Activated T-cell treated with anti-CD3 and anti-CD28 coated beads, Interleukin-2, amount 50 U/mL, for 72 hours (primary cell): ENCODE measurements at places on chromosomes 1 and 21. TPM values are rescaled to one million over a fixed set of nuclear protein-coding genes. Genes with fewer than 3 reads are reported as not detected.

Gene OR2M3
- not detected for total RNA-seq

Gene FOXD3
- not detected for total RNA-seq

GRCh38 chr1:15676010-15676409 lies 8.1 kb upstream of the PLEKHM2 start:
- no peak for DNase-seq

- DNase-seq: no peak
Observed at GRCh38 chr21:42179316-42179715, 39.6 kb upstream of the ABCG1 start.

DNA sequence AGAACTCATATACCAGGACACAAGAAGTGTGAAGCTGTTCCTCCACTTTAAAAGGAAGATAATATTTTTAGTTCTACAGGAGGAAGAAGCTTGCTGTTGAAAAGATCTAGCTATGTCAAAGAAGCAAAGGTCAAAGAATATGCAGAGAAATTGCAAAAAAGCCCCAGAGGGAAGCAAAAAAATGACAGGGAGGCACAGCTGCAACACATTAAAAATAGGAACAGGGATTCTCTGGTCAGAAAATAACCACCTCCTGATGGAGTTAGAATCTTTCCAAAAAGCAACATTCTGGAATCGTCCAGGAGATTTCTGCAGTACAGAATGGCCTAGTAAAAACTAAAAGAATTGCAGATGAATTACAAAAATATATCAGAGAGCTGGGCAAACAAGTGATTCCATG lies 238.9 kb upstream of the PRMT6 start:
- DNase-seq: no peak

GRCh38 chr1:205009670-205010069 lies 33.3 kb upstream of the CNTN2 start:
- DNase-seq: no peak

GRCh38 chr1:170749549-170749948 lies 85.6 kb downstream of the PRRX1 start:
- DNase-seq: no peak

DNA sequence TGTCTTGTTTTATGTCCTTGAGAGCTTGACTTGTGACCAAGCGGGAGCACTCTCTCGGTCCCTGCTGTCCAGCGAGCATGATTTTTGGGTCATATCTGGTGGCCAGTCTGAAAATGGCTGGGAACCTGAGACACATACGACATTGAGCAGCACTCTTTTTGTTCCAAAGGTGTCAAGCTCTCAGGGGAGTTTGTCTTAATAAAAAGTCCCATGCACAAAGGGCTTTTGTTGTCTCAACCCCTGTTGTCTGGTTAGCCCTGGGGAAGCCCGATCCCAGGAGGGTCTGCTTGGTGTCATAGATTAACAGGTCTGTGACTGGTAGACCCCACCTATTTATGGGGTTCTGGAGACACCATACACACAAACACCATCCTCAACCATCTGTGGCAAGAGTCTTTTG lies 57.8 kb upstream of the KLHDC7A start:
- no peak for DNase-seq

- DNase-seq: no peak
Observed at GRCh38 chr1:44262816-44263567, 49.7 kb downstream of the DMAP1 start.

- DNase-seq: no peak
Observed at GRCh38 chr1:27162090-27162489, 7.2 kb upstream of the SLC9A1 start.

- DNase-seq: peak; percentile 34
Observed at GRCh38 chr21:38984982-38985567, 179.3 kb downstream of the ETS2 start.

DNA sequence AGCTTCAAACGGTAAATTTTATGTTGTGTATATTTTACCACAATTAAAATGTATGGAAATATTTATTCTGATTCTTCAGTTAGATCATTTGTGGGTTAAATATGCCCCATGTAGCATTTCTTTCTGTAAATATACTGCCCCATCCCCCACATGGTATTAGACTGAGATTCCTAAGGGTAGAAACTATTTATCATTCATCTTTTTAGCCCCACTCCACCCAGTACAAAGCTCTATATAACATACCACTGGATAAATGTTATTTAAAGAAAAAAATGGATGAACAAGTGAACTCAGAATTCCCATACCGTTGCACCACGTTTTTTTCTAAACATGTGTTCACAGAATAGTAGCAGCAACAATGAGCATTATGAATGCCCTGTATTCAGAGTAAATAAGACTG lies 234.0 kb upstream of the IRF2BP2 start:
- no peak for DNase-seq
